ENCODE measurements at places on chromosomes 2 and 18.

- DNase-seq, result no peak
Measured at GRCh38 chr2:46775722-46776121, 139.9 kb downstream of the MCFD2 start.

GRCh38 chr2:190336420-190336819 lies 7.0 kb upstream of the INPP1 start:
- no peak for DNase-seq

DNA sequence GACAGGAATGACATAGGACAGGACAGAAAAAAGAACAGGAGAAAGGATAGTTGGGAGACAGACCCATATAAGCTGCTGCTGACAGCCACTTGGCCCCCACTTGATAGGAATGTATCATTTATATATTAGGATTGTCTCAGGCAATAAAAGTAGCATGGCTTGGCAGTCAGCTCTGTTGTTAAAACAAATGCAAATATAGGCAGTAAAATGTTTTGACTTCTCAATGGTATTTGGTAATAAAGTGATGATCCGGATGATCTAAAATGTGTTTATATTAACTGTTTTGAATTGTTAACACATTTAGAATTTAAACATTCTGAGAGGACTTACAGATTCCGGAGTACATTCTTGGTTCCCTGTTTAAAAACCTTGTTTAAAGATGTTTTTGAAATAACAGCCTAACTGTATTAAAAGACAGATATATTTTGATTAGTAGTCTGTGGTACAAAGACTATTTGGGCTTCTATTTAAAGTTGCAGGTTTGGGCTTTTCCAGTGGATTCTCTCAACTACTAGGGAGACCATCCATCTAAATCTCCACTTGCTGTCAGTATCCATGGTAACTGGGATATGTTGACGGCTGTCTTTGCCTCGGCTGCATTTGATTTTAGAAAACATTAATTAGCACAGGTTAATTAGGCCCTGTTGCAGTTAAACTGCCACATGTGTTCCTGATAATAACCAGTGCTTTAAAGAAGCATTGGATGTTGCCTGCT lies 147.6 kb downstream of the ESCO1 start:
- DNase-seq, result no peak

GRCh38 chr2:101897301-101897700 lies 94.5 kb upstream of the IL1R2 start:
- DNase-seq, result no peak

DNA sequence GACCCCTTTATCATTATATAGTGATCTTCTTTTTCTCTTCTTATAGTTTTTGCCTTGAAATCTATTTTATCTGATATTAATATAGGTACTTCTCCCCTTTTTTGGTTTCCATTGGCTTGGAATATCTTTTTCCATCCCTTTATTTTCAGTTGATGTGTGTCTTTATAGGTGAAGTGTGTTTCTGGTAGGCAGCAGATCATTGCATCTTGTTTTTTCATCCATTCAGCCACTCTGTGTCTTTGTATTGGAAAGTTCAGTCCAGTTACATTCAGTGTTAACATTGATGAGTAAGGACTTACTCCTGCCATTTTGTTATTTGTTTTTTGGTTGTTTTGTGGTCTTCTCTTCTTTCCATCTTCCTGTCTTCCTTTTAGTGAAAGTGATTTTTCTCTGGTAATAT lies 133.4 kb downstream of the DIS3L2 start:
- DNase-seq, result no peak

- no peak for DNase-seq
Measured at GRCh38 chr18:27695503-27695902, 481.4 kb downstream of the CDH2 start.

DNA sequence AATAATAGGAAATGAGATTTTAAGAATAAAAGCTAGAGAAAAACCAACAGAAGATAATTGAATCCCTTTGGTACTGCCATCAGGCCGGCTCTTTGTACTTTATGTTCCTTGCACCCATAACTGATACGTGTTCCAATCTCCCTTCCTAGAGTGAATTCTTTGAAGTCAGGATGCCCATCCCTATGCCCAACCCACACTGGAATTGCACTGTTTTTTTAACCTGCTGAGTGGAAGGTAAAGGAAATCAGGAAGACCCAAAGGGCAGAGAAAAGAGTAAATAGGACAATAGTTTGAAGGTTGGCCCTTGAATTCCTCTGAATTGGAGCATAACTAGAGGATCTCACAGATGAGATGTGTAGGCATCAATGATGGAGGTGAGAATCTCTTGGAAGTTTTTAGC lies 4.4 kb upstream of the ATG16L1 start:
- no peak for DNase-seq

- no peak for DNase-seq
Measured at GRCh38 chr2:46310446-46310845, 13.2 kb downstream of the EPAS1 start.

- DNase-seq, result peak; percentile 92
Measured at GRCh38 chr18:49682173-49682802, 120.4 kb downstream of the LIPG start.

GRCh38 chr2:217399291-217399690 lies 539.4 kb upstream of the TNP1 start:
- DNase-seq, result no peak

Data from left lobe of liver (tissue), 2 donors.